Renal cortical epithelial cell (primary cell): ENCODE measurements at places on chromosomes 5 and 9.

GRCh38 chr5:40660751-40661150 lies 19.0 kb upstream of the PTGER4 start:
- DNase-seq, result peak; percentile 67

GRCh38 chr5:2921651-2922050 lies 170.2 kb upstream of the IRX2 start:
- no peak for DNase-seq

- no peak for DNase-seq
Observed at GRCh38 chr9:1272488-1272887, 222.3 kb downstream of the DMRT2 start.

DNA sequence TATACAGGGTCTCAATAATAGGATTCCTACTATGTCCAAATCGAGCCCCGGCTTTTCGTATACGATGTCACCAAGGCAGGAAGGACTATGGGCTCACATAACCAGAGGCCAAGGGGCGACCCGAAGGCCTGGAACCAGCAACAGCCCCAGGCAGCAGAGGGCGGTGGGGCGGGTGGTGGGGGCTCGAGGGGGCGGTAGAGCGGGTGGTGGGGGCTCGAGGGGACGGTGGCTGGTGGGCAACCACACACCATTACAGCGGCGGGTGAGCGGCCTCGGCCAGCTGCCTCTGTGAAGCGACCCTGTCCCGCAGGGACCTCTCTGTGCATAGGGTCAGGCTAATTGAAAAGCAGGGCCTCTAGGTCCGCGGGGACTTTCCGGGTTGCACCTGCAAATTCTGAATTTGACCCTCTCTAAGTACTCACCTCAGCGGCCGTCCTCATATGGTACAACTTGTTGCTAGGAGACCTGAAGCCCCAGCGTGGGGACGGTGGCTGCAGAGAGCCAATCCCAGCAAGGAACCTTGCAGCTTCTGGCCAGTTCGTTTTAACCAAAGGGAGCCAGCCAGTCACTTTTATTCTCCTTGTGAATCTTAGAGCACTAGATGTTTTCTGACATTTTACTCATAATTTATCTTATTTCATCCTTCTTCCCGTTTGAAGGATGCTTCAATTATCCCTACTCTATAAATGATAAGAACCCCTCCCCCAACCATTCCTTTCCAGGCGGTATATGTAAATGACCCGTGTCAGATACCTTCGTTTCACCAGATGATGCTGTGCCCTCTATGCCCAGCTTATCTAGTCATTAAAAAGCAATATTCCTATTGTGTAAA lies at the start of gene NME5:
TSS of gene NME5 (minus strand) at position 480 of the 832 bp plus-strand sequence. CDS start 648 bp downstream, outside the sequence.
- peak; percentile 72 for DNase-seq

GRCh38 chr9:129550199-129550839 lies 70.6 kb downstream of the C9orf50 start:
- DNase-seq, result no peak

- no peak for DNase-seq
Observed at GRCh38 chr5:178106556-178107239, 6.6 kb upstream of the N4BP3 start.

DNA sequence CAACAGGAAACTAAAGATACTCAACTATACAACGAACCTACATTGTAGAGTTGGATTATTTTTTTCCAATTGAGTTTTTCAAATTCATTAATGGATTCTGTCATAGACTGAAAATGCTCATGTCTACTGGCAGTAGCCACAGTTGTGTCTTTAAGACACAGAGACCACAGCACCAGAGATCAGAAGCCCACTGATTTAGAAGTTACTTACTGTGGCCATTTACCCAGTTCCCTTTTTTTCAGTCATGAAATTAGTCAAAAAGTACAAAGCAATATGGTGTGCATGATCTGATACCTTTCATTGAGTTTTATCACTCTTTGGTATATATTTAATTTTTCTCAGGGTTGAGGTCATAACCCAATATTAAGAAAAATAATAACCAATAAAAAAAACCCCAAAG lies 1640.2 kb upstream of the WWC1 start:
- DNase-seq, result no peak

GRCh38 chr9:97710356-97711222 lies 13.4 kb upstream of the XPA start:
- peak; percentile 78 for DNase-seq

DNA sequence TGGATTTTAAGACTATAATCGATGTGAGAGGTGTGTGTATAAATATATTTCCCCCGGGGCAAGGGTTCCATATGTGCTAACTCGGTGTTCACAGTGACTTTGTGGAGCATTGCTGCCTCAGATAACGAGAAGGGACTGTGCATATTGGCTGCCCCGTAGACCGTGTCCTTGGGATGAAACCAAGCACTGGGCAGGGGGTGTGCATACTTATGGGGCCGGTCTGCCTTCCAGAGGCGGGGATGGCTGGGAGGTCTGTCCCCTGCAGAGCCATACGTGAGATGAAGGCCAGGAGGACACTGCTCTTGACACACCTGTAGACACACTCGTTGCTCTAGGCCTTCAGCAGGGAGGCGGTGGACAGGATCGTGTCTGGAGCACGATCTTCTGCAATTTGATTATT lies 56.0 kb upstream of the ZNF354A start:
- no peak for DNase-seq

DNA sequence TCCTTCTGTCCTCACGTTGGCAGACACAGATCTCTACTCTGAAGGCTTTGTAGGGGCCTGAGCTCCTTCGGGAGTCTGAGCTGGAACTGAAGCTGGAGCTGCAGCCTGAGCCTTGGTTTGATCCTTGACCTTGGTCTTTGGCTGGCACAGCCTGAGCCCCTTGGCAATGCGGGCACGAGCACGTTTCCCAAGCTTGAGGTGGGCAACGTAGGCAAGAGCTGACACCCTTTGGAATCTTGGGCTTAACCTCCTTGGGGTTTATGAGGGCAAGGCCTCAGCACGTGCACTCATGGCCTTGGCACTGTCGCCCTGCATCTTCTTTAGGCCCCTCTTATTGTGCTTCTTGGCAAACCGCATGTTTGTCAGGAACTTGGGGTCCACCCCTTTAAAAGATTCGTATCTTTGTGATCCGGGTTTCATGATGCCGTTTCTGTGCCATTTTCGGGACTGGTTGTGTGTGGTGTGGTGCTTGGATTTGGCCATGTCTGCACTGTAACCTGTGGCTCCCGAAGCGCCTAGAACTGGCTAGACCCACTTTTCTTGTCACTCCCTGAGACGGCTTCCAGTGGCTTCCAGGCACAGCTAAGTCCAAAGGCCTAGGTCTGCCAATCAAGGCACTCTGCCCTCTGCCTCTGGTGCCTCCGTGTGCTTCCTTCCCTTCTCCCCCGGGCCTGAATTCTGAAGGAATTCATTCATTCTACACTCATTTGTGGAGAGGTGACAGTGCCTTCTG lies 1.4 kb downstream of the SUSD1 start:
- DNase-seq, result no peak

DNA sequence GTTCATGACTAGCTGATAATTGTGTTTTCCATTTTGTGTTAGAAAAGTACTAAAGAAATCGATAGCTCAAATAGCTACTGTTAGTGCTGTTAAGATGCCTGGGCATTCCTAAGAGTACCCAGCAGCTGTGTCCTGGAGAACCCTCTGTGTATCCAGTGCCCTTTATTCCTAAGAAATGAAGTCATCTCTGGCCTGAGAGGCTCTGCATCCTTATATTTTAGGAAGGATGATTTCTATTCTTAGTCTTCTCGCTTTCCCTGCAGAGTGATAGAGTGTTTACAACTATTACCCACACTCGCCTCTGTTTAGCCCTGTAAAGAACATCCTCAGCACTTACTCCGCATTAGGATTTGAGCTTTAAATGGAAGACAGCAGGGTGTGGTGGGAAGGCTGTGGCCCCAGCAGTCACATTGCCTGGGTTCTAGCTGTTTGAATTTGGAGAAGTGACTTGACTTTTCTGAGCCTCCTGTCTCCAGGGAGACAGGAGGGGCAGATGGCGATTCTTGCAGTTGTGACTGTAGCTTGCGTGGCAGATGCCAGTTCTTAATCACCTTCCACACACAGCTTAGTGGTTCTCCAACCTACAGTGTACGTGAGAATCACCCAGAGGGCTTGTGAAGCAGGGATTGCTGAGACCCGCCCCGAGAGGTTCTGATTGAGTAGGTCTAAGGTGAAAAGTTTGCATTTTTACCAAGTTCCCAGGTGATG lies 177.2 kb upstream of the PITX1 start:
- DNase-seq, result no peak

- no peak for DNase-seq
Observed at GRCh38 chr5:105475401-105475800, 1912.8 kb upstream of the NUDT12 start.

DNA sequence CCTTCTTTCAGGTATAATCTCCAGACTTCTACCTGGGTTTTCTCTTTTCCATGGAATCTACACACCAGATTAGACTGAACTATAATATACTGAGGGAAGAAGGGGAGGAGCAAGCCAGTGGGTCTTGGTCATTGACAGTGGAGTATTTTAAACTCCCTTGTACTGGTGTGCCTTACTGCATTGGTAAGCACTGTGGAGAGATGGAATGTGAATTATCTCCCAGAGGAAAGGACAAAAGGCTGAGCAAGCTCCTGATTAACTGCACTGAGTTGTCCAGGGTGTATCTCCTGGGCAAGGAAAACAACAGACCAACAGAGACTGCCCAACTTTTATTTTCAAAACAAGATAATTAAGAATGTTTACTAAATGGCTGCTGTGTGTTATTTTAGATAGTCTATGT lies 29.8 kb upstream of the SLCO6A1 start:
- DNase-seq, result peak; percentile 74

- DNase-seq, result no peak
Observed at GRCh38 chr9:114449236-114449635, 56.0 kb downstream of the WHRN start.

- no peak for DNase-seq
Observed at GRCh38 chr5:16413166-16413860, 52.3 kb downstream of the ZNF622 start.

- no peak for DNase-seq
Observed at GRCh38 chr5:151151263-151151660, 6.3 kb downstream of the ANXA6 start.

- DNase-seq, result no peak
Observed at GRCh38 chr9:88580961-88581360, 46.0 kb downstream of the NXNL2 start.

DNA sequence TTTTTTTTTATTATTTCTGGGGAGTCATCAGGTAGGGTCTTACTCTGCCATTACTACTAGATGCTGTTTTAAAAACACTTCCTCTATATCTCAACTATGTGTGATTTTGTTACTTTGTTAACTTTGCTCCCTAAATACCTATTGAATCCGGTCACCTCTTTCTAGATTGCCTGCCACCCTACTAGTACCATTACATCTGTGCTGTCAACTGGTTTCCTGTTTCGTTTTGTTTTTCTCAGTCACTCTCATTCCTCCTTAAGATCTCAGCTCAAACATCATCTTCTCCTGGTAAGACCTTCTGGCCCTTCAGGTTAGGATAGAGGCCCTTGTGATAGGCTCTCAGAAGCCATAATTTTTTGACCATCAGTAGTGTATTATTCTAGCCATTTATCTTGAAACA lies 324.2 kb upstream of the ATP10B start:
- DNase-seq, result no peak

DNA sequence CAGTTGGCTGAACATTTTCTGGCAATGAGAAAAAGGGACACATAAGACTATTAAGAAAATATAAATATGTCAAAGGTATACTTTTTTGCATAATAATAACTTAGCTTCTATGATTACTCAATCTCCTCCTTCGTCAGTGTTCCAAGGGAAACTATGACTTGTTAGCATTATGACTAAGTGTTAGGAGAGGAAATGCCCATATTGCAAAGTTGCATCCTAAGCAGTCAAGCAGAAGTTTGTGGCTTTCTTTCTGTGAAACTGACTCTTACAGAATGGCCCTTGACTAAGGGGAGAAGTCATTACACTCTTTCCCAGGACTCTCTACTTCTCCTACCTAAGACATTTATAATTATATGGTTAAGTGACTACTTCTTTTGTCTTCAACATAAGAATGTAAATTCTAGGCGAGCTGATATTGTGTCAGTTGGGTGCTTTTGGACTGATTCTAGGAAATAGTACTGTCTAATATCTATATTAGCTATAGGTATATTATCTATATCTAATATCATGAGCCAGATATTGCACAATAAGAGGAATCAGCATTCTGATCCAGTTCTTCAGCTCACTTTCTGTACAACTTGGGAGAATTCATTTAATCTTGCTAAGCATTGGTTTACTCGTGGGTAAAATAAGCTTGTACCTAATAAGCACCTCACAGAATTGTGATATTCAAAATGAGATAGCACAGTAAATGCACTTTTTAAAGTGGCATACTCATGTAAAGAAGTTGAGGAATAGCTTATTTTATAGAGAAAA lies 16.4 kb upstream of the SPINK6 start:
- peak; percentile 94 for DNase-seq

DNA sequence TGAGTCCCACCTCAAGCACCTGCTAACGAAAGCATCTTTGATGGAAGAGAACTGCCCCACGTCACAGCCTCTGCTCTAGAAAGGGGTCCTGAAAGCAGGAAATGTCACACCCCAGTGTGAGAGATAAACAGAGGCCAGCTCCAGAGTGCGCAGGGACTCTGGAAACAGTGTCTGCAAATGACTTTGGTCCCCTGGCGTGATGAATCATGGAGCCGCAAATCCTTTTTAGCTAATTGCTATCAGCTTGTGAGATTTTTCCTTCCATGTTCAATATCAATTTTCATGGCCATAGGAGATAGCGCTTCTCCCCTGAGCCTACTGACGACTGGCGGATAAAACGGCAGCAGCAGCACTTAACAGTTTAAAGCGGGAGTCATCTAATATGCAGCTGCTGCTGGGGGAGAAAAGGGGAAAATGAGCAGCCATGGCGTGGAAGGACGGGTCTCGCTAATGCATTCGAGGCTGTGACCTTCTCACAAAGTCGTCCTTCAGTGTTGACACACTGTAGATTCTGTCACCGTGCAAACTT lies 209.6 kb upstream of the IRX1 start:
- no peak for DNase-seq
